ENCODE measurements at places on chromosomes 6 and 20. TPM values are rescaled to one million over a fixed set of nuclear protein-coding genes. Genes with fewer than 3 reads are reported as not detected.

HACE1 gene
- 5.8 TPM for total RNA-seq

SLC22A2 gene
- total RNA-seq, result not detected

HRH3 gene
- total RNA-seq, result not detected

DEFB132 gene
- not detected for total RNA-seq

HCRTR2 gene
- total RNA-seq, result not detected

CD40 gene
- 7.4 TPM for total RNA-seq

SPATS1 gene
- not detected for total RNA-seq

CD24 gene
- total RNA-seq, result 0.75 TPM

PACSIN1 gene
- 11.3 TPM for total RNA-seq

DPPA5 gene
- total RNA-seq, result not detected

CNR1 gene
- total RNA-seq, result 0.11 TPM

SNAP91 gene
- 2.3 TPM for total RNA-seq

DAAM2 gene
- total RNA-seq, result 13.0 TPM

ARHGAP18 gene
- 7.9 TPM for total RNA-seq

SLC35D3 gene
- total RNA-seq, result not detected

MEP1A gene
- not detected for total RNA-seq

MUCL3 gene
- total RNA-seq, result not detected

CFAP61 gene
- total RNA-seq, result 36.9 TPM

BFSP1 gene
- 0.73 TPM for total RNA-seq

FRS3 gene
- total RNA-seq, result 4.8 TPM

ADGRF4 gene
- not detected for total RNA-seq

CENPW gene
- total RNA-seq, result 0.48 TPM

CAP2 gene
- total RNA-seq, result 118 TPM

APOM gene
- 1.9 TPM for total RNA-seq

CRISP2 gene
- total RNA-seq, result not detected

HAO1 gene
- not detected for total RNA-seq

DDO gene
- 31.1 TPM for total RNA-seq

RBM24 gene
- 187 TPM for total RNA-seq

TRIM10 gene
- not detected for total RNA-seq
